Kidney tubule cell (primary cell): ENCODE measurements at places on chromosomes 13 and 19.

- DNase-seq: no peak
These were observed 5.5 kb downstream of the NANOS3 start for GRCh38 chr19:13882419-13882795.

DNA sequence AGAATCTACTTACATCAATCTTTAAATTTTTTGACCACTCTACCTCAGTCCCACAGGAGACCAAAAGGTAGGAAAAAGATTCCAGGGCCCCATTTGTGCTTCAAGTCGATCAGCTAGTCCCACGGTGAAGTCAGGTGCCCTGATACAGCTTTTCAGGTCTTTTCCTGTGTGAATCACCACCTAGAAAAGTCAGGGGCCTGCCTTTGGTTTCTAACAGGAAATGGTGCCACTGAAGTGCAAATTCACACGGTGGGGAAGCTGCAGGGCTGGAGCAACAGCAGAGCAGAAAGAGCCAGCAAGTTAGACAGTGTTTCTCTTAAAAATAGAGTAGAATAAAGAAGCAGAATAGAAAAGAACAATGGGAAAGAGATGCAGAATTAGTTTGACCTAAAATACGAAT lies 107.5 kb downstream of the KLF12 start:
- peak; percentile 72 for DNase-seq

DNA sequence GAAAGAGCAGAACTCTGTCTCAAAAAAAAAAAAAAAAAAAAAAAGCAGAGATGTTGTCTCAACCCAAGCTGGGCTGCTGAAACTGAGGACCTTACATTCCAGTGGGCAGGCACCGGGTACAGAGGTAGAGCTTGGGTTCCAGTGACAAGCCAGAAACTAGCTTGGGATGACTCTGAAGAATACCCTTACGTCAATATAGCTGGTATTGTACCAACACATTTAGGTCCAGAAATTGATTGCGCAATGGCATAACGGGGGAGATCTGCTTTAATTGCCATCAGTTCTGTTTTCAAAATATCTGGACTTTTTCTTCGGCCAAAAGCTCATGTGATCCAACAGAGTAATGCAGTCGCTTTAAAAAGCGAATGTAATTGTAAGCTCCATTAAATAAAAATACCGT lies 103.1 kb upstream of the UBL3 start:
- DNase-seq: no peak

- DNase-seq: peak; percentile 56
These were observed 66.7 kb downstream of the SUCLA2 start for GRCh38 chr13:47934371-47934770.

- DNase-seq: peak; percentile 53
These were observed 18.1 kb upstream of the GTF3A start for GRCh38 chr13:27406178-27406939.

GRCh38 chr13:31043957-31044356 lies 111.5 kb downstream of the TEX26 start:
- no peak for DNase-seq

DNA sequence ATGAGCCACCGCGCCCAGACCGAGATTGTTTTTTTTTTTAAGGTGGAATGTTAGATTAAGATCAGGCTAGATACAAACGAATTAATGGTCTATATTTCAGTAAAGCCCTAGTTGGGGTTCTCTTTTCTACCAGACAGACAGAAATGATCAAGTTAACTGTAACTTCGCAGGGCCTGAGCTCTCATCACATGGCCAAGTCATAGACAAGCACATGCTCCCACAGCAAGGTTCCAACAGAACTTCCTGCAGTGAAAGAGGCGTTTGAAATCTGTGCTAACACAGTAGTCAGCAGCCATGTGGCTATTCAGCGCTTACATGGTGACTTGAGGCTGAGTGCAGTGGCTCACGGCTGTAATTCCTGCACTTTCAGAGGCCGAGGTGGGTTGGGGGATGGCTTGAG lies 34.7 kb upstream of the SEMA6B start:
- DNase-seq: no peak

- peak; percentile 78 for DNase-seq
These were observed 7.0 kb downstream of the ABHD8 start for GRCh38 chr19:17296273-17296672.

GRCh38 chr19:30345686-30346085 lies 26.5 kb upstream of the ZNF536 start:
- no peak for DNase-seq

GRCh38 chr13:112772929-112773328 lies 83.1 kb downstream of the ATP11A start:
- no peak for DNase-seq

DNA sequence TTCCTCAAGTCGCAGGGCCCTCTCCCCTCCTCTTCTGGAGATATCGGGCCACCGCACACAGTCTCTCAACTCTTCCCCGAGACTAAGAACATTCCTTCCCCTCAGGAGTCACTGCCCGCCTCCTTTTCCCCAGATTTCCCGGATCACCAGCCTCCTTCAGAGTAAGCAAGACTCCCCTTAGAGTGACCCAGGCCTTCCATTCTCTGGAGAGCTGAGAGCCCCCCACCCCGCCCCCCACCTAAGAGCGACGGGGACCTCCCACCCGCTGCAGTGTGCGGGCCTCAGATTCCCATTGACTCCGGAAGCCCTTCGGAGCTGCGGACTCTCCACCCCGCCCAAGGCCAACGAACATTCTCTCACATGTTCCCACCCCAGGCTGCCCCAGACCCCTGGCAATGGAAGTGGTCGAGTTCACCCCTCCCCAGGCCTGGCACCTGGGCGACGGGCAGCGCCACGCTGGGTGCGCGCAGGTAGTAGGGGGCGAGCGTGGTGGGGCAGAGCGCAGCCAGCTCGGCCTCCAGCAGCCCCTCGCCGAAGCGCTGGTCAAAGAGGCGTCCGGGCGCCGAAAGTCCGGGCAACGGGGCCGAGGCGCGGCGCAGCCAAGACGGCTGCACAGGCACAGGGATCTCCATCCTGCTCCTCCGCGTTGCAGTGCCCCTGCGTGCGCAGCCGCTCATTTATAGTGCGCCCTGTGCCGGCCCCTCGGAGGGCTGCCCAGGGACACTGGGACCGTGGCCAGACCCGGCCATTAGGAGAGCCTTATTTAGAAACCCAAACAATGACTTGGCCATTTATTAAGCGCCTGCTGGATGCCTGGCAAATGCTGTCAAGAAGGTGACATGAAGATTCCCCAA lies at the start of gene HSPB6:
Gene HSPB6, minus strand, starts transcription at position 653 of the 854 bp plus-strand sequence. Its CDS starts 21 bp downstream, at position 632.
- no peak for DNase-seq

DNA sequence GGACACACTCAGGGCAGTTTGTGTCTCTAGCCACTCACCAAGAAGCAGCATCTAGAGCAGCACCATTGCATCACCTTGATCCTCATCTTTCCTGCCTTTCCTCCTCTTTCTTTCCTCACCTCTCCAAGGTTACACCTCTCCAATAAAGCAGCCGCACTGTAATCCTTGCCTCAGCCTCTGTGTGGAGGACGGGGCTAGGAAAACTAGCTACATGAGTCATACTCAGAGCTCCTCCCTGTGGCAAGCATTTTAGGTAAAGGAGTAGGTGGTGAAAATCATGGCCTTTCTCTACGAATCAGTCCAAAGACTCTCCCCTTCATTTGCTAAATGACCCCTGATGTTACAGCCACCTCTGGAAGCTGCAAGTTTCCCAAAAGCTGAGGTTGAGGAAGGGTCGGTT lies 108.9 kb downstream of the DNAJC15 start:
- DNase-seq: peak; percentile 61

GRCh38 chr19:4911786-4912672 lies 2.7 kb downstream of the UHRF1 start:
- peak; percentile 100 for DNase-seq

- DNase-seq: no peak
These were observed 77.5 kb upstream of the PEG3 start for GRCh38 chr19:56917998-56918397.

GRCh38 chr13:97015661-97016350 lies 21.5 kb upstream of the OXGR1 start:
- DNase-seq: no peak

DNA sequence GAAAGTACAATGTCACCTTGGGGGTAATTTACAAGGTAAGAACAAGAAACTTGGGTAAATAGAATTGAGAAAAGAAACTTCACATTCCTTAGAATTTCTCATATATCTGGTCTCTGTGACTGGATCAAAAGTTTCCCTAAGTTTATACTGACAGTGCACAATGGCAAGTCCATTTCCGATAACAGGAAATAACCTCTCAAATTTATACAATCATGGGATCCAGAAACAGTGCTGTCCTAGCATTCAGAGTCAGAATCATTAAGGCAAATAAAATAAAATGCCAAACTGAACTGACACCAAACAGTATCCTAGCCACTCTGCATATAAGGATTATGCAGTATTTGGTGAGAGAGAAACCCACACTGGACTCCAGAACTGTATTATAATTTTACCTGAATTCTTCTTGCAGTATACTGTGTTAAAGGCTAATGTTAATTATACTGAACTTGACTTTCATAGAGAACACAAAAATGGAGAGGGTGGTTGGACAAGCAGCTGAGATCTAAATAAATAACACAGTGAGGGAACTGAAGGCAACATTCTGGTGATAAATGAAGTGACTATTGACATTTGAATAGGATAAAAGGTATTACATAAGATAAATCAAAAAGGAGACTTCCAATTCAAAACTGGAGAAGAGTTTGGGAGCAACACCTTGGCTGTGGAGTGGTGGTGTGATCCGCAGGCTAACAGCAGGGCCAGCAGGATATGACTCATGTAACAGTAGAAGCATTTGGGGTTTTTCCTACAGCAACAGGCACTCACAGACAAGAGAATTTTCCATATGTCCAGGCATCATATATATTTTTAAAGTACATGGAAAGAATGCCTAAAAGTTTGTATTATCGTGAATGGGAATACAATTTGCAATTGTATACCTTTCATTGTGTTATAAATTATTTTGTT lies 932.5 kb upstream of the MIR17HG start:
- DNase-seq: peak; percentile 56

DNA sequence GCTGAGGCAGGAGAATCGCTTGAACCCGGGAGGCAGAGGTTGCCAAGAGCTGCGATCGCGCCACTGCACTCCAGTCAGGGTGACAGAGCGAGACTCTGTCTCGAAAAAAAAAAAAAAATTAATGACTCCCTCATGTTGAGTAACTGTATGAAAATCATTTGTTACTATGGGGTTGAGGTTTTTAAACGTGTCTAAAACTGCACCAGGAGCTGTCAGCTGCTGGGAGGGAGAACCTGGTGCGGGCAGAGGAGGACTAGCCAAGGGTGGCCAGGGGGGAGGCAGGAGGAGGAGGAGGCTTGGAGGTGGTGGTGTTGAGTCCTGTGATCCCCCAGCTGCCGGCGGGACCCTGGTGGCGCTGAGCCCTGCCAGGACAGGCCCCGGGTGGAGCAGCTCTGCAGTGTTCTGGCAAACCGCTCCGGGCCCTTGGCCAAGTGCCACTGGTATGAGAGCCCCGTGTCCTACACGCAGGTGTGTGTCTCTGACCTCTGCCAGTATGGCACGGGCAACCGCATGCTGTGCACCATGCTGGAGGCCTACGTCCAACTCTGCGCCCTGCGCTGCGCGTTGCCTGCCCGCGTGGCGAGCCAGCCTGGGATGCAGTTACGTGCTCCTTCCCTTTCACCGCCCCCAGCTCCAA lies 17.1 kb upstream of the FXYD3 start:
- no peak for DNase-seq

- DNase-seq: no peak
These were observed 34.1 kb downstream of the ZNF823 start for GRCh38 chr19:11704626-11705025.

GRCh38 chr19:46861691-46862502 lies 1.1 kb downstream of the ARHGAP35 start:
- peak; percentile 34 for DNase-seq

DNA sequence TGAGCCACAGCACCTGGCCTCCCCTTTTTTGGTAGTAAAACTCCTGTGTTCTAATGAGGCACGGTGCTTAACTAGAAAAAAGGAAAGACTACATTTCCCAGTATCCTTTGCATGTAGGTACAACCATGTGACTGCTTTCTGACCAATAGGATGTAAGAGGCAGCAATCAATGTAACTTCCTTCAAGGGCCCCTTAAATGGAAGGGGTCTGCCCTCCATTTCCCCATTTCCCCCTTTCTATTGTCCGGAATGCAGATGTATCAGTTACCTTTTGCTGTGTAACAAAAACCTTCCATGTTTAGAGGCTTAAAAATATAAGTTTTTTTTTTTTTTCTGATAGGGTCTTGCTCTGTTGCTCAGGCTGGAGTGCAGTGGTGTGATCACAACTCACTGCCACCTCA lies 2.2 kb downstream of the GPR32 start:
- DNase-seq: no peak

GRCh38 chr13:41457589-41458186 lies 338 bp downstream of the RGCC start:
- DNase-seq: no peak

- no peak for DNase-seq
These were observed 13.3 kb downstream of the ZC3H4 start for GRCh38 chr19:47100290-47100689.
